NCI-H510A treated with DMSO at 0.1 percent for 48 hours (cell line): ENCODE measurements at places on chromosomes 6 and 20.

- DNase-seq, result no peak
Measured at GRCh38 chr6:53316142-53316541, 32.6 kb downstream of the ELOVL5 start.

- DNase-seq, result no peak
Measured at GRCh38 chr6:130520221-130520620, 154.4 kb downstream of the TMEM200A start.

DNA sequence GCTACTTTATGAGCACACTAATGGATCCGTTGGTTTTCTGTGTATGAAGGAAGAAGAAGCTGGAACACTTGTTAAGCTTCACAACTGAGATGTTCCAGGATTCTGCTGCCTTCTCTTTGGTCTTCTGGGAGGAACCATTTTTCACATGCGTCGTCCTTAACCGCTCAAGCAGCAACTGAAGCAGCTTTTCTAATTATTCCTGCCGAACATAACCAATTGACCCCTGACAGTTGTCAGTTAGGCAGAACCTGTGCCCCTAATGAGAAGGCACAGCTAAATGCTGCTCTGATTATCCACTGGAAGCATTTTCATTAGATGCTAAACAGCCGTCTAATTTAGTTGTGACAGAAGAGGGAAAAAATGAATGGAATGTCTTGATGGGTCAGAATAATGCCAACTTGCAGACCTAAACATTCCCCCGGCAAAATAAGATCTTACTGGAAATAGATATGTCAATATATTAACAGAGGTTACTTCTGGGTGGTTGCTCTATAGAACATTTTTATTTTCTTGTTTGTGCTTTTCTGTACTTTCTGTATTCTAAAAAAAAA, 85.0 kb upstream of the SMLR1 start:
- DNase-seq, result no peak

DNA sequence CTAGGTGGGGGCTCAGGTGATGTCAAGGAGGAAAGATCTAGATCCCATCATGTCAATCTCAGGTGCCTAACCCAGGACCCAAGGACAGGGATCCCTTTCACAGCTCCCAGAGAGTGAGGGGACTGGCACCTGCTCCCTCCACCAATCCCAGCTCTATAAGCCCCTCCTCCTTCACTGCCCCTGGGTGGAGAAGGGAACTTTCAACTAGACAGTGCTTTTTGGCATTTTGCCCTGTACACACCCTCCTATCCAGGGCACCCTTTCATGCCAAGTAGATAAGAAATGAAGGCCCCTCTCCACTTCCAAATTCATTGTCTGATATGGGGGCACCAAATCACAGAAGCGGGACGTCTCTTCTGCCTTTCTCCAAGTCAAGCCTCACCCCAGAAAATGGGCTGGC, 61.6 kb downstream of the MDGA1 start:
- no peak for DNase-seq

DNA sequence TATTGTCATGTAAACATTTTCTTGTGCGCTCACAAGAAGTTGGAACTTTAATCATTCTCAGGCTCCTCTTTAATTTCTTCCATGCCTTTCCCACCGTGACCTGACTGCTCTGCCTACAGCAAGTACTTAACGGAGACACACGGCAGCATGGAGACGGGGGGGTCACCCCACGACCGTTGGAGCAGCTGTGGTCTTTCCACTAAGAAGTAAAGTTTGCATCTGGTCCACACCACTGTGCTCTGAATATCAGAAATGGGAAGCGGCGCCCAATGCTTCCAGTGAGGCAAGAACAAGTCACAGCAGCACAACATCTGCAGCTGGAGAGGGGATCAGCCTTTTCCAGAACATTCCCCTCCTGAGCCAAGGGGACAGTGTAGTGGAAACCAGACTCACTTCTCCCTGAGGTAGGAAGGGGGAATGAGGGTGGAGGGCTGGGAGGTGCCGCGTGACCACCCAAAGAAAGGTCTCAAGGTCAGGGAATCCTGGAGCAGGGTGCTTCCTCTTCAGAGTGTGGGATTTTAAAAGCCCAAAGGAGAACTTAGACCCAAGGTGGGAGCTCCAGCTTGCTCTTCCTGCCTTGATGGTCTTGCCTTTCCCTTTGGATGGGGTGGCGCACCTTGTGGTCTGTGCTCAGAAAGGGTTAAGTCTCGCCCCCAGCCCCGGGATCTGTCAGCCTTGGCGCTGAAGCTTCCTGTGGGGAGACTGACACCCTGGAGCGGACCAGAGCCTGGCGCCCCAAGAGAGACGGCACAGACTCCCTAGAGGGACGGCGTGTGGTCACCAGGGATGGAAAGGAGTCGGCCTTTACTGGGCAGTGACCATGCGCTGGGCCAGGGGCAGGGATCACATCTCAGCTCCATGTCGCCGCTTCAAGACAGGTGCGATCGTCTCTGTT, 25.6 kb upstream of the SMOC2 start:
- no peak for DNase-seq

DNA sequence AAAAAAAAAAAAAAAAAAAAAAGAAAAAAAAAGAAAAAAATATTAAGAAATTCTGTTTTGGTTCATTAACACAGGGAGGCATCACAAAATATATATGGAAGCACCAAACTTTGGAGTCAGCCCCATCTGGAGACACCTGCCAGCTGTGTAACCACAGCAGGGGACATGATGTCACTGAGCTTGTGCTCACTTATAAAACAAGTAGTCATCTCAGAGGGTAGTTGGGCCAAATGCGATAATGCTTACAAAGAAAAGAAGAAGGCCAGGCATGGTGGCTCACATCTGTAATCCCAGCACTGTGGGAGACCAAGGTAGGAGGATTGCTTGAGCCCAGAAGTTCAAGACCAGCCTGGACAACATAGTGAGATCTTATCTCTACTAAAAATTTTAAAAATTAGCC, 1.1 kb upstream of the BNIP5 start:
- DNase-seq, result peak; percentile 31

- DNase-seq, result no peak
Measured at GRCh38 chr6:156161471-156161870, 615.7 kb upstream of the ARID1B start.

DNA sequence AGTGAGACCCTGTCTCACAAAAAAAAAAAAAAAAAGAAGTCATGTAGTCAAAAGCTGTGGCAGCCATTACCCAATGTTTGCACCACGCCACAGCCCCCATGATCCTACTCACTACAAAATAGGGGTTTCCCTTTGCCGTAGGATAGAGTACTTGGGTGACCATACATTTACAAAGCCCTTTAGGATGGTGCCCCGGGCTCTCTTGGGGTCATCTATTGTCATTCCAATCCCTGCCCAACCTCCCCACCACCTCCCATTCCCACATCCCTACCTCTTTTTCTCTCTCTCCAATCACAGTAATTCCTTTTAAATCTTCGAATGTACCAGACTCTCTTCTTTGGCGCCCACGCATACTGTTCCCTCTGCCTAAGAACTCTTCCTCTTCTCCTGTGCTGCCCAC, 74.6 kb downstream of the KIAA0319 start:
- no peak for DNase-seq

DNA sequence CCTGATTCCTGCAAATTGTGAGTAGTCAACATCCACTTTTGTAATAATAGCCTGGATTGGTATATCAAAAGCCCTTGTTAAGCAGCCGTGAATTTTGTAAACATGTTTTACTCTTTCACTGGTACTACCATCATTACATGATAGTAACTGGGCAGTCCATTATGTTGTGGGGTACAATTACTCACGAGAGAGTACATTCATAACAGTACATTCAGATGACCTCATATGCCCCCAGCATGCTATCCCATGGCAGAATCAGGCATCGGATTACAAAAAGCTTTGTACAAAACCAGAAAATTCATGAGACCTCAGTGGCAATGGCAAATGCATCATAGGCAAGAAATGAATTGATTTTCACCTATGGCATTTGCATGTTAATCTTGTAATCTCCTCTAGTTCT, 166.2 kb downstream of the EPM2A start:
- no peak for DNase-seq

GRCh38 chr6:88177961-88178464, 11.9 kb upstream of the CNR1 start:
- no peak for DNase-seq

DNA sequence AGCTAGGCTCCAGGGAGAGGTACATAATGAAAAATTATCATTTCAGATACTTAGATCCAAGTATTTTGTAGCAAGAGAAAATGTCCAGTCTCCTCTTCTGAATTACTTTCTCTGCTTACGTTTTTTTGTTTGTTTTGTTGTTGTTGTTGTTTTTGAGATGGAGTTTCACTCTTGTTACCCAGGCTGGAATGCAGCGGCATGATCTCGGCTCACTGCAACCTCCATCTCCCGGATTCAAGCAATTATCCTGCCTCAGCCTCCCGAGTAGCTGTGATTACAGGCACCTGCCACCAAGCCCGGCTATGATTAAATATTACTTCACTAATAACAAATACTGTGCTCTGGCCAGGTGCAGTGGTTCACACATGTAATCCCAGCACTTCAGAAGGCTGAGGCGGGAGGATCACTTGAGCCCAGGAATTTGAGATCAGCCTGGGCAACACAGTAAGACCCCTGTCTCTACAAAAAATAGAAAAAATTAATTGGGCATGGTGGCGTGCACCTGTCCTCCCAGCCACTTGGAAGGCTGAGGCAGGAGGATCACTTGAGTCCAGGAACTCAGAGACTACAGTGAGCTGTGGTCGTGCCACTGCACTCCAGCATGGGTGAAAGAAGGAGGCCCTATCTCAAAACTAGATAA, 155.0 kb upstream of the JARID2 start:
- DNase-seq, result peak; percentile 26

DNA sequence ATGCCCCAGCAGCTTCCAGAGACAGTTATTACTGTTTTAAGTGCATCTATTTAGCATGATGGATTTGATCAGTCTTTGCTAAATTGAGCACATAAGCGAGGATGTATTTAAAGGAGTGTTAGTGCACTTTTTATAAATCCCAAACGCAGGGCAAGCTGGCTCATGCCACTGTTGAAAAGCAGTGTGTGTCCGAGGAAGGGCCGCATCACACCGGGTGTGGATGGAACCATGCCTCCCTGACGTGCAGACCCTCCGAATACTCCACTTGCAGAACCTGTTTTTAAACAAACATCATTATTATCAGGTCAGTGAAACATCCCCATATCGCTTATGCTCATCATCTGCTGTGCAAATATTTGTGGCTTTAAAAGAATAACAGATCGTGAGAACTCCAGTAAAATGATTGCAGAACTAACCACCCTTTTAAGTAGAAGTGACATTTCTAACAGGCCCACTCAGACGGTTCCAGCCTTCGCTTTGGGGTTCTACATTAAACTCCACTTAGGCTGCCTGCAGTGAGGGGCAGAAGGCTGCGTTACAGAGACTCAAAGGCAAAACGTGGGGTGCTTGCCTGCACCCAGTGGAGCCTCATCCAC, 190.1 kb downstream of the CDH4 start:
- DNase-seq, result no peak

DNA sequence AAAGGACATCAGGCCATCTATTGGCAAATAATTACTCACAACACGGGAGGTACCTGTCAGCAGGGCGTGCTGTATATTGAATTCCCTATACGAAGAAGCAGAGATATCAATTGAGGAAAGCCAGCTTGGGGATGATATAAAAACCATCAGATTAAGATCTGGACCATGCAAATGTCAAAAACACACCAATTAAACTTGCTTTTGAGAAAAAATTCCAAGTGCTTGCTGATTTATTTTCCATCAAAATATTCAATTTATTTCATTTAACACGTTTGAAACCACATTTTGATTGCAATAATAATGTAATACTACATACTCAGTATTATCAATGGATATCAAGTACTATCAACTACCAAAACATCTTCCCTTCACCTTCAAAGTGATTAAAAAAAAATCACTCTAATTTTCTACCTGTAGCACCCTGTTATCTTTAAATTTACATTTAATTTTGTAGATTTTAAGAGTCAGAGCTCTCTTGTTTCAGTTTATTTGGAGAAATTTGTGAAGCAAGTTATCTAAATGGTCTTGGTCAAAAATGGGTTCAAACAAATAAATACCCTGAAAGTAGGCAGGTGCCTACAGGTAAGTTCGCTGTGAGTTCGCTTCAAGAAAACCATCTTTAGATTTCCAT, 6.8 kb upstream of the TBX18 start:
- DNase-seq, result no peak

DNA sequence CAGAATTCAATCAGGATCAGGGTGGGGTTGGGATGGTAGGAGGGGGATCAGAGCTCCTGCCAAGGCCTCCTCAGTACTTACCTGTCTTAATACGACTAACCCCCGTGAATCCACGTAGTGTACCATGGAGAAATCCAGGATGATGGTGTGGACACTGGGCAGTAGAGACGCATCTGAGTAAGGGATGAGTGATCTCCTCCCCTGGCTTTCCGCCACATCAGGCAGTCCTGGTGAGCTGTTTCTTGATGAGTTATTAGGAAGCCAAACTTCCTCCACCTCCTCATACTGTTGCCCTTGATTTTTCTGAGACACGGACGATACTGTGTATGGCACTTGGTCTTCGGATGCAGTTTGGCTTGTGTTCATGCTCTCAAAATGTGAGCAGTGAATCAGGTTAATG, 34.2 kb upstream of the SRPK1 start:
- no peak for DNase-seq

- DNase-seq, result no peak
Measured at GRCh38 chr6:105227295-105227767, 47.5 kb upstream of the POPDC3 start.

- no peak for DNase-seq
Measured at GRCh38 chr20:50920997-50921396, 10.2 kb downstream of the ADNP start.

DNA sequence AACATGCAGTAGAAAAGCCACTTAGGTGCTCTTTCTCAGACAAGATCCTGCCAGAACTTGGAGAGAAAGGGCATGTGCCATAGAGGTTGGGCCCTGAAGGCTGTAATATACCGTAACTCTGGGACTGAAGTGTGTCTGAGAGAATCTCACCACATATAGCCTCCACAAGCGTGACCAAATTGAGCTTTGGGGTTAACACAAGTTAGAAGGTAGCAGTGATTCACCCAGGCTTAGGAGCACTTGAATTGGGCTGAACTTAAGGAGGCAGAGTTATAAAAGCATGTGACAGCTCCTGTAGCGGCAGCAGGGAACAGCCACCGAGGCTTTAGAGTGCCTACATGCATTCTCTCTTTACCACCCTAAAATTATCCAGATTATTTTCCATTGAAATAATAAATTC, 361.6 kb downstream of the PHF3 start:
- DNase-seq, result no peak

DNA sequence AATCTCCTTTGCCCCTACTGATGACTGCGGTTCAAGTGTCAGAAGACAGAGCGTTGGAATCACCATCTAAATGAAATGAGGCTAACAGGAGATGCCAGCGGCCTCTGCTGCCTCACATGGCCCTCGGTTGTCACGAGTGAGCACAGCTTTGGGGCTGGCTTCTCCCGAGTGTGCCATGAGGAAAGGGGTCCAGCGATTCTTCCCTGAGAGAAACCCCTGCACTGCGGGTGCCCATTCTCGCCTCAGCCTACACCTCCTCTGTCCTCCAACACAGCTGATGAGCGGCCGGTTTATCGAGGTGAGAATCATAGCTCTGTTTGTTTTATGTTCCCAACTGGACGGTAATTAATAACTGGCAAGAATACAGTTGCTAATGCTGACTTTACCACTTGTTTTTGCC, 144.7 kb upstream of the RPS6KA2 start:
- no peak for DNase-seq
